CD4-positive, alpha-beta T cell treated with Interleukin-15 for 4 hours (primary cell): ENCODE measurements at places on chromosomes 1 and 21.

DNA sequence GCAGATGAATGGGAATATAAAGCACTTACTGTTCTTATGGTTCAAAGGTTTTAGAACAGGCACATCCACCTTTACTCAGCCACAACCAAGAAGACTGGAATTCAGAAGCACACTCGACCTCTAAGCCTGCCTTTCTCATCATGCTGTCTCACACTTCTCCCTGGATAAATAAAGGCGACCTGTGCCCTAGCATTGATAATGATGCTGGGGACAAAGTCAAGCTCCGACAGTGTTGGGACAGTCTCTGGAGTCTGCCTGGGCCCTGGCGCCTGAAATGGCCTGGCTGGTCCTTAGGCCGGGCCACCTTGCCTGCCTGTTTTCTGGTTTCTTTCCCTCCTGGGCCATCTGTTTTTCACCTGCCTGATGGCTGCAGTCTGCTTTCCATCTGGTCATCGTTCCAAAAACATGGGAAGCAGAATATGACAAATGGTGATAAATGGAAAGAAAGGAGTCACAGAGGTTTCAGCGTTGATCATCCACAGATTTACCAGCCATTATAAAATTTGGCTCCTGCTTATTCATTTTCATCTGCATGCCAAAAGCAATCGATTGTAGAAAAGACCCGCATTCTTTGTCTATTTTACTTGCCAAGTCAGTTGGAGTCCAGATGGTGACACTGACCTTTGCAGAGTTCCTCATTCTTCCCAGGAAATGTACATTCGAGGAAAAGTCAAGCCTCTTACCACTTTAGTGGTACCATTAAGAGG lies 91.2 kb upstream of the KCNJ15 start:
- DNase-seq = no peak

DNA sequence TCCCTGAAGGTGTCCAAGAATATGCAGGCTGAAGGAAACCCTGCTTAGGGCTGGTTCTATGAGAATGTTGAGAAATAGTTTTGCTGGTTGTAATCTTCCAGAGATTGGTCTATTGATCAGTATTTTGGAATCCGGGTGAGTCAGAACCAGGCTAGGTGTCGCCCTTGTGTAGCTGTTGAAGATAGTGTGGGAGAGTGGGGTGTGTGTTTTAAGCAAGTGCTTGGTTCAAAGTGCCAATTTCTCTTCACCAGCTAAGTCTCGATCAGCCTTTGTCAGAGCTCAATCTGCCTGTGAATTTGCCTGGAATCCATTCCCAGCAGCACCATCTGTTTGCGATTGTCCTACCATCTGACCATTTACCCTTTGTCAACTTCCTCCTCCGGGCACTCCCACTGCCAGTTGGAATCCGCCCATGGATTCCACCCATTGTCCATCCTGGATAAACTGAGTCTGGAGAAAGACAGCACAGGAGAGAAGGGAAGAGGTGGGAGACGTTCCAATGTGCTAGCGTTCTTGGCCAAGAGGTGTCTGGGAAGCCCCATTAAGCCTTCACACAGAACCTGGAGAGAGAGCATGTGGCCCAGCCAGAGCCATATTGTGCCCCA lies 59.4 kb upstream of the CYP2J2 start:
- DNase-seq = no peak

DNA sequence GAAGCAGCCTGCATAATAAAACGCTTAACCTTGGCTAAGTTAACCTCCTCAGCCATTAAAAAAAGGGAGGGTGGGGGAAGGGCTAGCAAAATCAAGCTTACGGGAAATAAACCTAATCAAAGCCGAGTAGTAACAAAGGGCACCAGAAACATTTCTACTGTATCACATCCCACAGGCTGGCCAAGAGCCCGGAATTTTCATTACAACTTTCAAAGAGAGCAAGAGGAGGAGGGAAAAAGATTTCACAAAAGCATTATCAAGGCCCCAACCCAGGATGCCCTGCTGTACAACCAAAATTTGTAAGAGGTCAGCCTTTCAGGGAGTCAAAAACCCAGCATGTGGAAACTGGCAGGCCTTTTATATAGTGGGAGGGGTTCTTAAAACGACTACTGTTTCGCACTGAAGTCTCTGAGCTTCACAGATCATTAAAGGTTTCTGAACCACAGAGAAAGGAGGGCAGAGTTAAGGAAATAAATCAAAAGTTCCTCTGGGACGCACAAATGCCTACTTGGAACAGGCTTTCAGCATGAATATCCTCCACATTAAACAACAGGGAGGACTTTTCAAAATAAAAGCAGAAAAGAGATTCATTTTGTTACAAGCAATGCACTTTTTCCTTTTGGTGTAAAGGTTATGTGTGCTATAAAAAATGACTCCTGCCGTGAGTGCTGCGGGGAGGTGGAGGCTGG lies 90.4 kb downstream of the SLC45A1 start:
- no peak for DNase-seq

GRCh38 chr21:17454315-17455027 lies 58.4 kb upstream of the CXADR start:
- no peak for DNase-seq

DNA sequence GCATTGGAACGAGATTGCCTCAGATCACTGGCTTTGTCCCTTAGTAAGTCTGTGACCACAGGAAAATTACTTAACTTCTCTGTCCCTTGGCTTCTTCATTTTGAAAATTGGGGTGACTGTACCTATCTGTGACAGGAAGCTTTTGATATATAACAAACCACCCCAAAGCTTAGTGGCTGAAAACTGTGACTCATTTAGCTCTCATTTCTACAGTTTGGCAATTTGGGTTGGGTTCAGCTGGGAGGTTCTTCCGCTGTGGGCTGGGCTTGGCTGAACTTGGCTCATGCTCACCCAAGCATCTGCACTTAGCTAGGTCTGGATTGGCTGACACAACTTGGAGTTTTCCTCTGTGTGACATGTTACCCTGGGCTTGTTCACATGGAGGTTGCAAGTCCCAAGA lies 14.0 kb downstream of the C1orf94 start:
- DNase-seq = no peak

- DNase-seq = no peak
These were observed 4.3 kb downstream of the TP73 start for GRCh38 chr1:3656450-3657095.
